AML-193 (cell line): ENCODE measurements at places on chromosomes 1 and 21.
A peak's percentile ranks its signal among the peaks of the same experiment; 100 is the strongest.

- no peak for DNase-seq
Observed at GRCh38 chr1:53260631-53261247, 22.4 kb upstream of the MAGOH start.

- DNase-seq, result peak; percentile 70
Observed at GRCh38 chr1:19435181-19435580, 50.2 kb downstream of the CAPZB start.

DNA sequence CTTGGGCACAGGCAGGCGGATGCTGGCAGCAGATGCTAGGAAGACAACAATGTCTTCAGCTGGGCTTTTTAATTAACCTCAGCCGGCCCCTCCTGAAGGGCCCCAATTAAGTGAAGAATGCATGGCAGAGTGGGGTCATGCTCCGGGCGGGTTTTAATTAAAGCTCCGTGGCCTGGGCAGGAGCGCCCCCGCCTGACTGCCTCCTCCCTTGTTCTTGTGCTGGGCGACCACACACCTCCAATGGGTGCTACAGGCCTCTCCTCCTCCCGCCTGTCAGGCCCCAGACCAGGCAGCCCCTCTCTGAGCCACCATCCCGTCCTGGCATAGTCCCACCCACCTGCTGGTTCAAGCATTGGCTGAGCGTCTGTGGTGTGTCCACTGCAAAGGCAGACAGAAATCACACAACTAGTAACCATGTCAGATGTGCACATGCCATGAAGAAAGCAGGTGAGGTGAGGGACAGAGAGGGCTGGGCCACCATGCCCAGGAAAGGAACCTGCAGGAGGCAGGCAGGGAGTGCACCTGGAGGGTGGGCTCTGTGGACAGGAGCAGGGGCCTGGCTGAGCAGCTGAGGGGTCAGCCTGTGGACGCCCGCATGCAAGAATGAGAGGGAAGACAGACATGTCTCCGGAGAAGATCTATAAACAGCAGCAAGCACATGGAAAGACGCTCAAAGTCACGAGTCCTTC is 8.5 kb upstream of the ARF1 start:
- no peak for DNase-seq

DNA sequence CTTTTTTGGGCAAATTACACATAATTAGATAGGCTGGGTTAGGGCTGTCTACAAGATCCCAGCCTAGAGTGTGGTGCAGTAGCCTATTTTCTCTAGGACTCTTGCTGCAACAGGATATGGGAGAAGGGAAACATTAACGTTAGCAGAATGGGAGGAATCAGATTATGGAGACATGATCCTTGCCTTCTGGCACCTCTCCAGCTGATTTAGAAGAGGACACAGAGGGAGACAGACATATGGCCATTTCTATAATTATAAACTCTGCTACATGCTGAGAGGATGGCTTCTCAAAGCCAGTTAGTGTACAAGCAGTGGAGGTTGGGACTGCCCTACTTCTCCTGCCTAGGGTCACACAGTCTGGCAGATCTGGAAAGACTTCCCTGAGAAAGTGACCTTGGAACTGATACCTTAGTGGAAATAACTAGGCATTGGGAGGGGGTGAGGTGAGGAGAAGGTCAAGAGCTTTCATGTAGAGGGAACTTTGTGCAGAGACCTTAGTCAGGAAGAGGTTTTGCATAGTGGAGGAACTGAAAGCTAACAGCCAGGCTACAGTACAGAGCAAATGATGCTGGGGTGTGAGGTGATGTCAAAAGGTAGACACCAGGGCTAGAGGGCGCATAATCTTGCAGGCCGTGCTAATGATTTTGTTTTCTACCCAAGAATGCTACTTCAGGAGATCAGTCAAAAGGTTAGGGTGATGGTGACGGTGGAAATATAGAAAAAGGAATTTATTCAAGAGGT is 1.2 kb upstream of the CD1D start:
- no peak for DNase-seq

GRCh38 chr1:29105822-29106221 is 17.9 kb downstream of the TMEM200B start:
- DNase-seq, result no peak
